ENCODE measurements at places on chromosomes 13 and 19. TPM values are rescaled to one million over a fixed set of nuclear protein-coding genes. Genes with fewer than 3 reads are reported as not detected.

DNA sequence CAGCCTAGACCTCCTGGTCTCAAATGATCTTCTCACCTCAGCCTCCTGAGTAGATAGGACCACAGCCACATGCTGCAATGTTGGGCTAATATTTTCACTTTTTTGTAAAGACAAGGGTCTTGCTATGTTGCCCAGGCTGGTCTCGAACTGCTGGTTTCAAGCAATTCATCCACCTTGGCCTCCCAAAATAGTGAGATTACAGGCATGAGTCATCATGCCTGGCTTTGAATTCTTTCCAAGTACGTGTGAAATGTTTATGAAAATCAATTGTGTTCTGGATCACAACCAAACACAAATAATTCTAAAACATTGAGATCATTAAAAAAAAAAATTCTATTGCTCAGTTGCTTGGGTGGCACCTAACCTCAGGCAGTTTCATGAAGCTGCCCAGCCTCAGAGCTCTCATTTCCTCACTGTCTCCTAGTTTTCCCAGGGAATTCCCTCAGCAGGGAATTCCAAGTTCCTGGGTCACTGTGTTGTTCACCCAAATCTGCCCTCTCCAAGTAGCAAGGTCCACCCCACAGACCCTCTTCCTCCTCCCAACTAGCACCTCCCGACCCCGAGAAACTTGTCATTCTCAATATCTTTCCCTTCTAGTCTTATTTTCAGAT, 44.8 kb downstream of the ING1 start:
- no peaks in the 10 kb centered on the region for H3K4me1 ChIP-seq
- no peak overlapping the region for H3K27ac ChIP-seq
- no peak overlapping the region for H3K4me3 ChIP-seq
- peak; percentile 49 for DNase-seq

Gene SLC25A23
- 207 TPM for total RNA-seq

Gene KCNJ14
- 0.56 TPM for total RNA-seq

- H3K36me3 ChIP-seq, result no peaks in the 10 kb centered on the region
- H3K4me1 ChIP-seq, result no peaks in the 10 kb centered on the region
- no peak overlapping the region for H3K27ac ChIP-seq
- no peak for DNase-seq
Measured at GRCh38 chr13:19184176-19184575, 2.6 kb upstream of the TUBA3C start.

DNA sequence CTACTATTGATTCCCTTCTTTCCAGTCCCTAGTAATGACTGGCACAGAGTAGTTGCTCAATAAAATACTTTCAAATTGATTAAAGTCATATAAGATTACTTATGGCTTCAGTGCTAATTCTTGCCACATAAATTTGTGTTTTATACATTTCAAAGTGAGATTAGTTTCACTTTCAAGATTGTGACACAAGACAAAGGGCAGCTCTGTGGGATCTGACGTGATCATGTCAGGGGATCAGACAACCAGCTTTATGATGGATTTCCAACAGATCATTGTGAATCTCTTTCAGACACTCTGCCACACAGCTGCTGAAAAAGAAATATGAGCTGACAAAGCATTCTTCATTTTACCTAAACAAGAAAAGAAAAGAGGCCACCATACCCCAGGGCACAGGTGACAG, 73.4 kb upstream of the POMP start:
- no peak overlapping the region for H3K27ac ChIP-seq
- H3K27me3 ChIP-seq, result no peaks in the 10 kb centered on the region
- H3K4me1 ChIP-seq, result no peaks in the 10 kb centered on the region
- no peaks in the 10 kb centered on the region for H3K36me3 ChIP-seq
- H3K4me3 ChIP-seq, result no peak overlapping the region
- DNase-seq, result no peak

- DNase-seq, result no peak
- no peaks in the 10 kb centered on the region for H3K4me1 ChIP-seq
- H3K27ac ChIP-seq, result no peak overlapping the region
- no peaks in the 10 kb centered on the region for H3K36me3 ChIP-seq
- no peak overlapping the region for H3K4me3 ChIP-seq
- no peaks in the 10 kb centered on the region for H3K27me3 ChIP-seq
Measured at GRCh38 chr13:43390619-43391018, 367.2 kb downstream of the DNAJC15 start.

Gene GIPR
- 23.6 TPM for total RNA-seq

DNA sequence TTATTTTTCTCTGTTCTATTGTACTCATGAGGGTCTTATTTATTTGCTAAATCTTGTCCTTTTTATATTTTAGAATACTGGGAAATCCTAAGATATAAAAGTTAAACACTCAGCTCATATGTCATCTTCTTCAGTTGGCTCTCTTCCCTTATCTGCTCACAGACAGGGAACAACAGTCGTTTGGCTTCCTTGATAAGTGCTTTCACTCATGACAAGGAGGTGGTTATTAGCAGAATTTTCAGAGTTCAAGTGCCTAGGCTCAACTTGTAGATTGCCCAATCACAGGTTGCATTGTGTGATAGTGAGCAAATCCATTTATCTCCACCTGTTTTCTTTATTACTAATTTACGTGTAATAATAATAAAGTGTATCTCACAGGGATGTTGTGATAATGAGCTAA, 620.3 kb upstream of the PCDH20 start:
- no peak overlapping the region for H3K4me3 ChIP-seq
- H3K27me3 ChIP-seq, result peaks cover 38% of the 10 kb centered on the region
- H3K36me3 ChIP-seq, result no peaks in the 10 kb centered on the region
- H3K27ac ChIP-seq, result no peak overlapping the region
- DNase-seq, result no peak

DNA sequence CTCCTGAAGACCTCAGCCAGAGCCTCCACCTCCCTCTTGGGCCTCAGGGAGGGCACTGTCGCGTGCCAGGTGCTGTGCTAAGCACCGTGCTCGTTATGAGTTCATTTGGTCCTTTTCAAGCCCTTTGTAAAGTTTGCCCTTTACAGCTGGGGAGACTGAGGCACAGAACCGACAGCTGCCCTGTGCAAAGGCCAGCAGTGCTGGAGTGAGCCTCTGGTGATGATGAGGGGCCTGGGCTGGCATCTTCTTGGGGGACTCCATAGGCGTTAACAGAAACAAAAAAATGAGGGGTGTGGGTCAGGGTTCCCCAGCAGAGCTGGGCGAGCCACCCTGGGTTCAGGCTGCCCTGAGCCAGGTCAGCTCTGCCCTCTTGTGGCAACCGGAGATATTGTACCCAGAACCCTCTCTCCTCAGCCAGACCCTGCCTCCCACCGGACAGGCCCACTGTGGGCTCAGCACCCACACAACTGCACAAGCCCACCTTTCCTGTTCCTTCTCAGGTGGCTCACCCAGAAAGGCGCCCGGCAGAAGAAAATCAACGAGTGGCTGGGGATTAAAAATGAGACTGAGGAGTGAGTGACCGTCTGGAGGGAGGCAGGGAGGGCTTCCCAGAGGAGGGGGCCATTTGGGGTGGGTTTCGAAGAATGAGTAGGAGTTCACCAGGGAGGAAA, 5.5 kb upstream of the IFI30 start:
- no peaks in the 10 kb centered on the region for H3K4me1 ChIP-seq
- no peak overlapping the region for H3K4me3 ChIP-seq
- H3K27me3 ChIP-seq, result no peaks in the 10 kb centered on the region

Gene ADM5
- total RNA-seq, result 5.1 TPM

Gene FDX2
- 42.9 TPM for total RNA-seq

DNA sequence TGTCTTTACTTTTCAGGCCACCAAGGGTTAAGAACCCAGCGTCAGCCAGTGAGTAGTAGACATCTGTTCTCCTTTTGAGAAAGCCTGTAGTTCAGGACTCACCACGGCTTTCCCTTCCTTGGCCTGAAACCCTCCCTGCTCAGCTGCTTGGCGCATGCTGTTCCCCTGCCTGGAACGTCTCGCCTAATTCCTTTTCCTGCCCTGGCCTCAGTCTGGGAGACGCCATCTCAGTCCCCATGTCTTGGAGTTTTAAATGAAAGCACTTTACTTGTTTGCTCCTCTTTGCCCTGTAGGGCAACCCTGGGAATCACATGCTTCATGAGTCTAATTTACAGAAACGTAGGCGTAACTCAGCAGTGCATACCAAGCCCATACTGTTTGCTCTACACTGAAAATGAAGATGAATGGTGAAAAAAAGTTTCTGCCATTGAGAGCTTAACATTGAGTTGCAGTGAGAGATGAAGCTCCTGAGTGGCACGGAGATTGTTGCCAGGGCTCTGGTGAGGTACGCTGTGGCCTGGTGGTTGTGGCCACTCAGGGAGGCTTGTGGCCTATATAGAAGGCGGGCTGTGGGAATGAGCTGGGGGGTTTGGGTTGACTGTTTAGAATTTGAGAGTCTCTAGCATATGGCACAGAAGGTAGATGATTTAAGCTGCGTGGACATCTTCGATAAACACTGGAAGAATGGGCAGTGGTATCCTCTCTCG, 52.8 kb downstream of the GATAD2A start:
- no peaks in the 10 kb centered on the region for H3K27me3 ChIP-seq
- H3K36me3 ChIP-seq, result no peaks in the 10 kb centered on the region
- H3K27ac ChIP-seq, result peak overlapping the region; percentile 63
- DNase-seq, result no peak

DNA sequence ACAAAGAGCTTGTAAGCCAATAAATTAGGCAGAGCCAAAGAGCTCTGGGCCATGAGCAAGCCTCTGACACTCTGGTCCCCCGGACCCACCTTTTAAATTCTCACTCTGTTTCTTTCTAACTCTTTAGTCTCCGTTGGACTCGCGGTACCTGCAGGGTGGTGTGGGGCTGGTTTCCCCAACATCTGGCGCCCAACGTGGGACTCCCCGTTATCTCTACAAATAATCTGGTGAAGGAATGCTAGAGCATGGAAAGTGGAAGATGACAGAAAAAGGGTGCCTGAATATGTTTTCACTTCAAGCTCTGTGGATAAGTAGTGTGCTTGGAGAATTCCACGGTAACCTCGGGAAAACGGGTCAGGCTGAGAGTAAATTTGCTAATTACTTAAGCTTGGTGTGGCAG, 36.5 kb upstream of the CYP2B6 start:
- H3K27ac ChIP-seq, result no peak overlapping the region
- no peaks in the 10 kb centered on the region for H3K27me3 ChIP-seq
- H3K4me3 ChIP-seq, result no peak overlapping the region

Data from cardiac muscle cell (in vitro differentiated cells and primary cell).